ELF-1 (cell line): ENCODE measurements at places on chromosomes 1 and 21.

DNA sequence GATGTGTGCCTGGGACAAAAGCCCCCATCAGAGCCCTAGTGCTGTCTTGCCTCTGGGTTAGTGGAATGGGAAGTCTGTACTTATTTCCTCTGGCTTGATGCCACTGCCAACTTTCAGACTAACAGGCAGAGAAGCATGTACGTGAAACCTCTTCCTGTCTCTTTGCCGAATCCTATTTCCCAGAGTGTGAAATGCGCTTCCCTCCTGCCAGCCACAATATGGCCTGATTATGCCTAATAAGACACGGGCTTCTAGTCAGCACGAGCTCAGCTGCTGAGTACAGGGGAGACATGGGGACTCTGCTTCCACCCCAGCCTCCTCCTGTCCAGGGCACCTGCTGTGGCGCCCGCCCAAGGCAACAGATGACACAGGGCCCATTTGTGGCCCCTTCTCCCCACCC lies 111.4 kb downstream of the KCND3 start:
- DNase-seq, result no peak

DNA sequence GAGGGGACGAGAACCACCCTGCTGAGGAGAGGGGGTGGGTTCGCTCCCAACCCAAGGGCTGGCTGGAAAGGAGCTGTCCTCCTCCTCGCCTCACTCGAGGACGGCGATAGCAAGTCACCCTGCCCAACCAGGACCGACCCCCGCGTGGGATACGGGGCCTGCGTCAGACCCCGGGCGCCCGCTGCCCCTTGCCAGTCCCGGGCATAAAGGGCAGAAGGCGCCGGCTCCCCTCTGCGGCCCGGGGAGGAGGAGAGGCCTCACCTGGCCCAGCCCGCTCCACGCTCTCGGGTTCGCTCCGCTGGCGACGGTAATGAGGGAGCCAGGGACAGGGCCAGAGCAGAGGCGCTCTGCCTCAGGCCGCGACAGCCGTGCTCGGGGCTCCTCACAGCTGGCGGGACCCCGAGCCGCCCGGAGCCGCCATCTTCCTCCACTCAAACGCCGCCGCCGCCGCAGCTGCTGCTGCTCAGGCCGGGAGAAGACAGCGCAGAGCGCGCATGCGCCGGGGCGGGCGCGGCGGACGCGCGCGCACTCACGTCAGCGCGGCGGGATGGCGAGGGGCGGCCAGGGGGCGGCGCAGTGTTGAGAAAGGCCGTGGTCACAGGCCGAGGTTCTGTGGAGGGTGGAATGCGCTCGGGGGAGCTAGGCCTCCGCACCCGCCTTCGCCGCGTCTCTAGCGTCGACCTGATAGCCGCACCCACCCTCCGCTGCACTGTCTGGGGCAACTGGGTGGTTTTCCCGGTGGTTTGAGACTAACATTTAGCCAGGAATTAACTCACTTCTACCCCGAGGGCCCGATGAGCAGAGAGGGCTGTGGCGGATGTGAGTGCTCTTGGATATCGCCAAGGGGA lies at the start of gene FBXO42:
FBXO42 (minus strand) TSS at position 487 of the 848 bp plus-strand sequence. CDS start 37,062 bp downstream, outside the sequence.
- DNase-seq, result peak; percentile 98

- DNase-seq, result no peak
These were observed 103.0 kb downstream of the PTGS2 start for GRCh38 chr1:186577216-186577615.

DNA sequence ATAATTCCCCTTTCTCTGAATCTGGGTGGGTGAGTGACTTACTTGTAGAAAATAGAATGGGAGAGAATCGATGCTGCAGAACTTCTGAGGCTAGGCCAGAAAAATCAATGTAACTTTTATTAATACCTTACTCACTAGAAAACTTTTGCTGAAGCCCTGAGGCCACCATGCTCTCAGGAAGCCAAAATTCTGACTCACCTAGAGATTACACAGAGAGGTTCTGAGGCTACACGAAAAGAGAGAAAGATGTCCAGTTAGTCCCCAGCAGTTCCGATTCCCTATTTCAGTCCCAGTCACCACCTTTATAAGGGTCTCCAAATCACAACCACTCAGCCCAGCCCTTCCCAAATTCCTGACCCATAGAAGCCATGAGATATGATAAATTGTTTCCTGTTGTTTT lies 135.2 kb downstream of the NTPCR start:
- no peak for DNase-seq

- no peak for DNase-seq
These were observed 245.4 kb downstream of the KCNJ6 start for GRCh38 chr21:37670883-37671282.

DNA sequence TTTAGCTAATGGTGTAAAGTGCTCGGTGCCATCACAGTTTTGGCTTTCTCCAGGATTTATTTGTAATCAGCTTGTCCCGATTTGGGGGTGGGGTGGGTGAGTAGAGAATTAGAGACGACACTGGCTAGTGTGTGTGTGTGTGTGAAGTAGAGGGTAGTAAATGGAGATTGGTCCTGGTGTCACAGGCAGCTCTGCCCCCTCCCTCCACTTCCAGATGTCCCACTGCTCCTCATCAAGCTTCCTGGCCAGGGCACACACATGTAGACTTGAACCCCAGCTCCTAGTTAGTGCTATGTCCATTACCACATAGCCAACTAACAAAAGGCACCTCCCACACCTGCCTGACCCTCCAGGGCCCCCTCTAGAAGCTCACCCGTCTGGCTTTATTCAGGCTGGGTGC lies 3.2 kb downstream of the TRNP1 start:
- no peak for DNase-seq

DNA sequence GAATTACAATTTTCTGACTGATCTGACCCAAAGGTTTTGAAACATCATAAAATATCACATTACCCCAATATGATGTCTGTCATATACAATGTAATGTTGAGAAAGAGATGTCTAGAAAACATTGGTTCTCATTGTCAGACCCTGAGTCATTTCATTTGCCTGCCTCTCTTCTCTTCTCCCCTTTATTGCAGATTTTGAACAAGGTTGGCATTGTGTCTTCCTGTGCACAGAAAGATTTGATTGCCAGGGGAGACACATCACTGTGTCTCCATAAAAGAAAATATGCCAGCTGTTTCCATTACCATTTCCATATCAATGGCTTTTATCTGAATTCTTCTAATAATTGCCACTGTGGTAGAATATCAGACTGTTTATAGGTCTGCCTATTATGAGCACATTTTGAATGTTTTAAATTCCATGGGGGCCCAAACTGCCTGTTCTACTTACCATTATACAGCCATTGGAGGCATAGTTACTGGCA lies 65.6 kb downstream of the IFI44 start:
- no peak for DNase-seq

DNA sequence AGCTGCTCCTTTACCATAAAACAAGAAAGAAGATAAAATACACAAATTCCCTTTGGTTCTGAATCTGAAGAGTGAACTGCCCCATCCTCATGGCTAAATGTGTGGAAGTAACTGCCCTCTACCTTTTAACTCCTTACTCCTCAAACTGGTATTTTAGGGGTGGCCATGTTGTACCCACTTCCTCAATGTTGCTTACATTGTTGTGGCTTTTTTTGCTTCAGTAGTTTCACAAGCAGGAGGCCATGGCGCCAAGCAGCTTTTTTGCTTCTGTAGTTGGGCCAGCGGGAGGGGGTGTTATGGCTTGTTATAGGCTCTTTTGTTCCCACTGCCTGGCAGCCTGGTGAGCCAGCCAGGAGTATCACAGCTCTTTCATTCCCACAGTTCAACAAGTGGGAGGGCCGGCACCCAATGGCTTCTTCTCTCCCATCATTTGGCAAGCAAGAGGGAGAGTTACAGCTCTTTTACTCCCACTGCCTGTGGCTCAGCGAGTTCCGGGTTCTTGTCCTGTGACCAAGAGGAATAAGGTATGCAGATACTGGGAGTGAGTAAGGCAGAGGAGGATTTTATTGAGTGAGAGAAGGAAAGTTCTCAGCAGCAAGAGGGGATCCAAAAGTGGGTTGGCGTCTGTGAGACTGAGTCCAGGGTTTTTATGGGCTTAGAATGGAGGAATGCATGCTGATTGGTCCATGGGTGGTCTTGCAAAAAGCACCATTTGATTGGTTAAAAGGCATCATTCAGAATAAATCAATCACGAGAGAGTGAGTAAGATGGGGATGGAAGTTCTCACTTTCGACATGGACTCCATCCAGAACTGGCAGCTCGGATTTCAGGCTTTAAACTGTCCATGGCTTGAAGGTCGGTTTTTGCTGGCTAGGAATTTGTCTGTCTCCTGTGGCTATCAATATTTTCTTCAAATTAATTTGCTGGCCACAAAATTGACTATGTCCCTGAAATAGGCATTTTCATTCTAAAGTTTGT lies 429.6 kb downstream of the HLX start:
- DNase-seq, result no peak

GRCh38 chr1:3895951-3896325 lies 4.1 kb downstream of the C1orf174 start:
- DNase-seq, result no peak

GRCh38 chr1:151989211-151989862 lies 4.3 kb downstream of the S100A10 start:
- no peak for DNase-seq

DNA sequence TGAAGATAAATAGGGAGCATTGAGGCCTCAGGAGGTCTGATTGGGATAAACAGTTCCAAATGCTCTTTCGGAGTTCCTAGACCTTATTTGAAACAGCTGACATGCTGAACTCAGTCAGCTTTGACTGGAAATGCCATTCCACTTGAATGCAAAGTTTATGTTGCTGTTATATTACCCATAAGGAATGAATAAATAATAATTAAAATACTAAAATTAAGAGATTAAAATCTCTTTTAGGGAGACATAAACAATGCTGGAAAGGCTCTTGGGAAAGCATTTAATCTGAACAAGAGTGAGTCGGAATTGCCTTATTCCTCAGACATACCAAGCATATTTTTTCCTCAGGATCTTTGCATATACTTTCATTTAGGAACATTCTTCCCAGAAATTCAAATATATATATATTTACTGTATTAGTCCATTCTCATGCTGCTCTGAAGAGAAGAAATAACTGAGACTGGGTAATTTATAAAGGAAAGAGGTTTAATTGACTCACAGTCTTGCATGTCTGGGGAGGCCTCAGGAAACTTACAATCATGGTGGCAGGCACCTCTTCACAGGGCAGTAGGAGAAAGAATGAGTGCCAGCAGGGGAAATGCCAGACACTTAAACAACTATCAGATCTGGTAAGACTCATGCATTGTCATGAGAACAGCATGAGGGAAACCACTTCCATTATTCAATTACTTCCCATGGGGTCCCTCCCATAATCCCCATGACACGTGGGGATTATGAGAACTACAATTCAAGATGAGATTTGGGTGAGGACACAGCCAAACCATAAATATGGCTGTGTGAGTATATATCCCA lies 318.2 kb upstream of the PLXNA2 start:
- no peak for DNase-seq

GRCh38 chr1:116161390-116161789 lies 50.2 kb downstream of the MAB21L3 start:
- no peak for DNase-seq

GRCh38 chr1:30148676-30149075 lies 574.7 kb downstream of the MATN1 start:
- DNase-seq, result no peak

DNA sequence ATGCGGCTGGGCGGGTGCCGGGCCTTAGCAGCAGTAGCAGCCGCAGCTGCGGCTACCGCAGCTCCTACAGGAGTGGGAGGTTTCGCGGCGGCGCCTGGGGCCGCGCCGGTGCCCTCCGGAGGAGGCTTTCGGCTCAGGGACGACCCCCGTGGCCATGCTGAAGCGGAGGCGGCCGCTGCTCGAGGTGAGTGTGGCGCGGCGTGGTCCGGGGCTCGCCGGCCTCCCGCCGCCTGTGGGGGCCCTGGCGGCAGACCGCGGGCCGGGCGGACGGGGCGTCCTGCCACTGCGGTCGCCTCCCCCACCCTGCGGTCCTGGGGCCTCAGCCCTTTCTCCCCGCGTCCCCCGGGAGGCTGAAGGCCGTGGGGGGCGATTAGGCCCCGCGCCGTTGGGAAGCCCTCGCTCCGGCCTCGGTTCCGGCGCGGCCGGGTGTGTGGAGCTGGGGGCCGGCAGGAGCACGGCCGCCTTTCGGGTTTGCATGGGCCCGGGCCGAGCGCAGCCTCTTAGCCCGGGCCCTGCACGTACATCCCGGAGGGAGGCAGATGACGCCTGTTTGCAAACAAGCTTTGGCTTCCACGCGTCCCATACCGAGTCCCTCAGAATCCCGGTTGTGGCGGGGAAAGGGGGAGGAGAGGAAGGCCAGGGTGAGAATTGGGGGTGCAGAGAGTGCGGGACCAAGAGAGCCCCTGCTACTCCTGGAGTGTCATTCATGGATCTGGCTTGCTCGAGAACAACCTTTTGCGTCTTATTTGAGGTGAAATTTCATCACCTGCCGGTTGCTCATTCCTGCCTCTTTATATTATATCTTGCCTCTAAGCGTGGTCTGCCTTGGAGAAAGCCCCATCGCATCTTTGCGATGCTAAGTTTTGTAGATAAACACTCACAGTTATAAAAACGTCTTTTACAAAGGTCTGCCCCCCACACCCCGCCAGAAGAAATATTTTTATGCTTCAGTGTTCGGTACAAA lies 613 bp downstream of the ZFYVE9 start:
- DNase-seq, result peak; percentile 73

- DNase-seq, result no peak
These were observed 32.1 kb downstream of the TGFB2 start for GRCh38 chr1:218377143-218377660.

DNA sequence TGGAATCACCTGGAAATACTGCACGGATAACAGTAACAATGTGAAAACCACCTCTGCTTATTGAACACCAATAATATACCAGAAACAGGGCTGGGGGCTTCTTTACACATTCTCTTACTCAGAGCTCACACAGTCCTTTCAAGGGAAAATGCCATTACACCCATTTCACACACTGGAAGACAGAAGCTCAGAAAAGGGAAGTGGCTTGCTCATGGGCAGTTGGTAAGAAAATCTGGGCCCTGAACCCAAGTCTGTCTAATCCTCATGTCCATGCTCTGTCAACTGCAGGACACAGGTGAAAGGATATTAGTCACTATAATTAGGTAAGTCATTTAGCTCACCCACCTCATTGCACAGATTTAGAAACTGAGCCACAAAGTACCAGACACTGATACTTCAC lies 18.6 kb downstream of the C8A start:
- DNase-seq, result no peak

DNA sequence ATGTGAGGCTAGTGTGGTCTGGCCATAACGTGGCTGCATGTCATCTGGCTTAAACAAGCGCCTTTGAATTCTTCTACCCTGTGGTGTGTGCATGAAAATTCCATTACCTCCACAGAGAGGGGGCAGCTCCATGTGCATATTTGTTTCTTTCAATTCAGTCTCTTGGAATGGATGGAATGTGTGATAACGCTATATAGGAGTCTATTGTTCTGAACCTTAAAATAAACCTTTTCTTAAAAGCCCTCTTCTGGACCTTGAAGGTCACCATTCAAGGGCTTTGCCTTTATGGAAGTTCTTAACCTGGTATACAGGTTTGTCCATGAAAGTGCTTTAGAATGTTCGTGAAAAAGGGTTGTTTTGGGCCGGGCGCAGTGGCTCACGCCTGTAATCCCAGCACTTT lies 118.2 kb upstream of the ADGRL2 start:
- peak; percentile 43 for DNase-seq

- no peak for DNase-seq
These were observed 135.9 kb upstream of the KCNK2 start for GRCh38 chr1:214946615-214947014.
